Effector CD4-positive, alpha-beta T cell (primary cell): ENCODE measurements at places on chromosomes 5 and 9.

DNA sequence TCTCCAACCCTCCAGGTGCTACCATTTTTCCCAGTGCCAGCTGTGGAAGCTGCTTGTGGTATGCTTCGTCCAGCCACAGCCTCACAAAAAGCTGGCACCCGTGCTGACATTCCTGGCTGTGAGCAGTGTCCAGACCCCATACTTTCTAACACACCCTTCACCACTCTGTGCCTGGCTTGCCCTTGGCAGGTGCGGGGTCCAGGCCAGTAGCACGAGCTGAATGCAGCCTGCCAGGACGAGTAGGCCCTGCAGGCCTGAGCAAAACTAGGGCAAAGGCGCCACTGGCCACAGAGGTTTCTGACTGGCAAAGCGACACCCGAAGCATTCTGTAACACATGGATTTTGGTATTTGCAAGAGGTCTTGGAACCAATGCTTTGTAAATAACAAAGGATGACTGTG is 26.0 kb upstream of the GHR start:
- DNase-seq: no peak

GRCh38 chr5:5298841-5299541 is 123.5 kb upstream of the ICE1 start:
- DNase-seq: no peak

GRCh38 chr5:2755076-2755680 is 3.7 kb upstream of the IRX2 start:
- no peak for DNase-seq

DNA sequence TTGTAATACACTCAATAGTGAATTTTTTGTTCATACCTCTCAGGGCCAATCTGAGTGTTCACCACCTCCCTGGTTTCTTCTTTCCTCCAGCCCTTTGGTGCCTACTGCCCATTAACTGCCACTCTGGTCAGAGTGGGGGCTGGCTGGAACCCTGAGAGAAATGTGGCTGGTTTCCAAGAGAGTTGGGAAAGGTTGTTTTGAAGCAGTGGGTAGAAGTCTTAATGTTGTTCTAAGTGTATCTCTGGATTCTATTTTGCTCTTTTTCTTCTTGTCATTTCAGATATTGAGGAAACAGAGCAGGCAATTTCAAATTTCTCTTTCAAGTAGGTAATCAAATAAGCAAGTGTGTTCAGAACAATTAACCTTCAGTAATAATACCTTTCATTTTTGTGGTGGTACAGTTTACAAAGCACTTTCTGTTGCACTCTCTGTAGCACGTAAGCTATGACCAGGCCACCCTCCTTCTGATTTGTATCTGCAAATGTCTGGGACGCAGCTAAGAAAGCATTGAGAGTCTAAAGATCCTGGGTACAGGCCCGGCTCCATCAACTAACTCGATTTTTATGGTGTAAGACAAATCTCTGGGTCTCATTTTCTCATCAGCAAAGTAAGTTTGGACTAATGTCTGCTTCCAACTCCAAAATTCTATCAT is 8.4 kb downstream of the SLC1A3 start:
- no peak for DNase-seq

GRCh38 chr9:78777747-78778146 is 480.8 kb downstream of the PSAT1 start:
- no peak for DNase-seq

DNA sequence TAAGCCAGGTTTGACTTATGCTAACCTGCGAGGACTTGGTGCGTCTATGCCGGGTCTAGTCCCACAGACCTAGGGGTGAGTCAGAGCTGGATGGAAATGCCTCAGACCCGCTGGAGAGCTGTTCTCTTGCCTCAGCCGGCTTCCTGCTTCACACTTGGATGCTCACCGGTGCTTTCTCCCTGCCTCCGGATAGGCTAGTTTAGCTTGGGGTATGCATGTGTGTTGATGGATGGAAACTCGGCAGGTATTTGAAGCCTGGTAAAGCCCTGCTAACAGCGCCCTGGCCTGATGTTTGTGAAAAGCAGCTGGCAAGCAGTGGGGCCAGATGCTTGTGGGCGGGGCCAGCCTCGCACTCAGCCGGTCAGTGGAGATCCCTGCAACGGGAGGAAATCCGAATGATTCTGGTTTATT is 29.3 kb downstream of the PRRC2B start:
- no peak for DNase-seq

DNA sequence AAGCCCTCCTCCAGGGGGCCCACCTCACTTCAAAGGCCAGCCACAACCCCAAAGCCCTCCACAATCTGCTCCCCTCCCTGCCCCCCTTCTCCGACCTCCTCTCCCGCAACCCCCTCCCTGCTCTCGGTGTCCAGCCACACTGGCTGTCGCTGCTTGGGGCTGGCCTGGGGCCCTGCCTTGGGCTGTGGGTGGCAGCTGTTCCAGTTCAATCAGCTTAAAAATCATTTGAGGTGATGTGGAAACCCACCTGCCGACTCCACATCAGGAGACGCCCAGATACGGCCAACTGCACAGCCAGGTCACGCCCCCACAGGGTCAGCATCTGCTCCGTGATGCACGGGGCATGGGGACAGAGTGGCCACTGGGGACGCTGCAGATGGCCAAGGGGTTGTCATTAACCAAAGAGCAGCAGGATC is 107.0 kb upstream of the MVB12B start:
- no peak for DNase-seq

GRCh38 chr9:69174616-69175463 is 763 bp downstream of the TJP2 start:
- no peak for DNase-seq

- no peak for DNase-seq
Observed at GRCh38 chr5:58631895-58632294, 49.0 kb downstream of the RAB3C start.
